ENCODE measurements at places on chromosomes 4 and X.
A peak's percentile ranks its signal among the peaks of the same experiment; 100 is the strongest.

DNA sequence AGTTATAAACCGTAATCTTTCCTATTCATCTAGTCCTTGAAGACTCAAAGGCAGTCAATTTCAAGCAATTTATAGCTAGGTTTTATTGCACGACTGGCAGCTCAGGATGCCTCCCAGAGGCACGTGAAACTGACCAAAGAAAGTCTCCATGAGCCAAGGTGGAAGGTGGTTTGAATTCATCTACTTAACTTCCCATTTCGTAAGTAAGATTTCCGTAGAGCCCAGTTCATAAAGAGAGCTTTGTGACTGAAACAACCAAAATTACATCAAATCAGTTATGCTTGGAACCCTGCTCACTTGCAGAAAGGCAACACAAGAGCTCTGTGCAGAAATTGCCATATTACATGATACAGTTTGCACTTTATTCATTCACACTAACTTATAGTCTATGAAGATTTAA lies 556.0 kb downstream of the TRIML1 start:
- ATAC-seq = no peak

DNA sequence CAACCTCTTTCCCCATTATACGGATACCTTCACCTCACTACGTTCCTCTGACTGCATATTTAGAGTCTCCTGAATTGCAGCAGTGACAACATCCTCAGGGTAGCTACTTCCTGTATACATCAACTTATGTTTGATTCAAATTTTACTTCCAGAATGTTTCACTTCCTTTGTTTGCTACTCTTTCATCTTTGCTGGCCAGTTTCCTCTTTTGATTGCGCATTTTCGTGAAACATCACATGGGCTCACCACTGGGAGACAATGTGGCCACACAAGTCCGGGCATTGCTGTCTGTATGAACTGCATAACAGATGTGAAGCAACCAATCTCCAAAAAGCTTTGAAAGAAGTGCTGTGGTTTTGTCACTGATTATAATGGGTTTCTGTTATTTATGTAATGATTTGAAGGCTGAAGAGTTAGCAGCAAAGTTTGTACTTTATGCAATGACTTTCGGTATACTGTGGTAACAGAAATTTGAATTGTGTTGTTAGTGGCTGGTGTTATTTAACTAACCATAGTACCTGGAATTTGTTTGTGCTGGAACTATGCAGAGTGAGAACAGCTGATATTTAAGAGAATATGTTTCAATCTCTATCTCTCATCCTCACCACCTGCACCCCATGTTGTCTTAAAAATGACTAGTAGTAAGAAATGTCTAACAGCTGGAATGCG lies 7.4 kb downstream of the SNCA start:
- ATAC-seq = no peak

- ATAC-seq = no peak
Measured at GRCh38 chr4:112752061-112752460, 115.1 kb downstream of the LARP7 start.

DNA sequence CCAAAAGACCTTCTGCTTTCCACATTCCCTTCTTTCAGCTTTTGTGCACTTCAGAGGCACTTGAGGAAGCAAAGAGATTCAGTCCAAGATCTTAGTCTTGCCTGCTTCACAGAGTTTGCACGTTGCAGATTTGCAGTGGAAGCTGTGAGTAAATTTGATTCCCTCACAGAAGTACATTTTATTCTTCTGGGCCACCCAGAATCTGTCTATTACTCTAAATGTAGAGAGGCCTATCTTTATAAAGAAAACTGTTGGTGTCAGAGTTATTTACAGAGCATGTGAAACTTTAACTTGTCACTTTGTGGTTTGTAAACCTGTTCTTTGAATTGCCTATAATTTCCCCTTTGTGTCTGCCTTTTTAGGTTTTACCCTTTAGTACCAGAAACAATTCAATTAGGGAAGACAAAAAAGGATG lies 15.5 kb downstream of the SPRY1 start:
- no peak for ATAC-seq

DNA sequence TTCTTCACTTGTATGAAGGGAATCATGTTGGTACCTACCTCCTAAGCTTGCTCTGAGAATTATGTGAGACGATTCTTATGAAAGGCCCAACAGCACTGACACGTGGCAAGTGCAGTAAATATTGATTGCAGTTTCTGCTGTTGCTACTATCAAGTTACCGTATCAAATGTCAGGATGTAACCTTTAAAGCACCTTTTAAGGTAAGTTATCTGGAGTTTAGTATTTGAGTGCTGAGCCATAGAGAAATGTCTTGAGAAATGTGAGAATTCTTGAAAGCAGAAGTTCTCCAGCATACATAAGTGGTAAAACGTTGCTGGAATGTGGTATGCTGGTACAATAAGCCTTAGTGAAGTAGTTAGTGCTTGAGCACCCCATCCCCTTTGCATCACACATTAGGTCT lies 90.4 kb downstream of the PHOX2B start:
- ATAC-seq = no peak

GRCh38 chr4:176584031-176584606 lies 208.6 kb downstream of the VEGFC start:
- peak; percentile 32 for ATAC-seq

DNA sequence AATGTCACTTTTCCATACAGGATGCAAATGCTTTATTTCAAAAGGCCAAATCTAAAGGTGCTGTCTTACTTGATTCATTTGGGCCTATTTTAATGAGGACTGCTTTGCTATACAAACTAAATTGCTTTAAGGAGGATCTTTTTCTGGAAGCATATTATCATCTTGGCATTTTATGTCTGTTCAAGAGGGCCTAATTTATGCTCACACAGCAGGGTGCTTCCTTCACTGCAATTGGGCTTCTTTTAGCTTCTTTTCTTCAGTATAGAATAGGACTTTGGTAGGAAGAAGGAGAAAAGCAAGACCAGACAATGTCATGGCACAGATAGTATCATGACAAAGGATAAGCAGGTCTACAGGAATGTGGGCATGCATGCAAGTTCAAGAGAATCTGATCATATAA lies 222.4 kb upstream of the ANKRD50 start:
- no peak for ATAC-seq

GRCh38 chrX:153900831-153901752 lies 3.4 kb upstream of the AVPR2 start:
- ATAC-seq = peak; percentile 67

GRCh38 chrX:97763981-97764380 lies 880.3 kb downstream of the RPA4 start:
- ATAC-seq = no peak

GRCh38 chrX:150449313-150449712 lies 86.2 kb downstream of the MAMLD1 start:
- peak; percentile 34 for ATAC-seq

- no peak for ATAC-seq
Measured at GRCh38 chr4:64670647-64671046, 261.4 kb upstream of the TECRL start.

DNA sequence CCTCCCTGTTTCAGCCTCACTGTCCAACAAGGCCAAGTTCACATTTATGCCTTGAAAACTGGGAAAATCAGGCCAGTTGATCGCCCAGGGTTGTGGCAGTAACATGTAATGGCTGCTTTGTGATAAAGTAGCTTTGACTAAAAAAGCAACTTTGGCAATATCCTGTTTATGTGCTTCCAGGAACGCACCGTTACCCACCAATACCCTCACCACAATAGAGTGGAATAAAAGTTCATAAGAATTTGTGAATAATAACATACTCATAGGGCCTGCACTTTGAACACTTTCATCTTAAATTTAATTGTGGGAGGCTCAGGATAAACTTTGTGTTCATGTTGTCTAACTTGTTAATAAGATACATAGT lies 80.7 kb upstream of the MAML3 start:
- ATAC-seq = no peak

DNA sequence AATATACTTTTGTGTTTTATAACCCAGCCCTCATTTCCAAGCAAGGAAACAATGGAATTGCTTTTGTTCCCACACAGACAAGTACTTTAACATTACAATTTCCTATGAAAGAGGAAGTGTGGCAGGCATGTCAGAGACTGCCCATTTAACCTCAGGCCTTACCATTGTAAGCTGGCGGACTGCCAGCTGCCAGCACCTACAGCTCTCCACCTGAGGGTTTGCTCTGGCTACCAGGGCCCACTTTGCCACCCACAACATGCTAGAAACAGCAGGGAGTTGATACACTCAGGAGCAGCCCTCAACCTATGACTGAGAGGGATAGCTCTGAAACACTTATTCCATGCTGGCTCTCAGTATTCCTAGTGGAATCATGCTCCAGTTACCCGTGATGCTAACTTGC lies 152.3 kb upstream of the PRDX4 start:
- ATAC-seq = no peak

- no peak for ATAC-seq
Measured at GRCh38 chr4:42638993-42639392, 17.9 kb downstream of the ATP8A1 start.
